Dermis microvascular lymphatic vessel endothelial cell (primary cell): ENCODE measurements at places on chromosomes 2 and 18.

GRCh38 chr2:8153258-8153718, 528.6 kb upstream of the ID2 start:
- DNase-seq, result no peak

- no peak for DNase-seq
These were observed 136.2 kb downstream of the CERS6 start for GRCh38 chr2:168592181-168592831.

- DNase-seq, result no peak
These were observed 52.1 kb downstream of the L3MBTL4 start for GRCh38 chr18:6362559-6363129.

- no peak for DNase-seq
These were observed 45.9 kb upstream of the EGR4 start for GRCh38 chr2:73339201-73339600.

GRCh38 chr18:58156516-58156915, 112.5 kb downstream of the NEDD4L start:
- no peak for DNase-seq

- DNase-seq, result no peak
These were observed 23.5 kb upstream of the RPL37A start for GRCh38 chr2:216474925-216475670.

GRCh38 chr2:173171321-173171720, 95.7 kb downstream of the MAP3K20 start:
- no peak for DNase-seq

DNA sequence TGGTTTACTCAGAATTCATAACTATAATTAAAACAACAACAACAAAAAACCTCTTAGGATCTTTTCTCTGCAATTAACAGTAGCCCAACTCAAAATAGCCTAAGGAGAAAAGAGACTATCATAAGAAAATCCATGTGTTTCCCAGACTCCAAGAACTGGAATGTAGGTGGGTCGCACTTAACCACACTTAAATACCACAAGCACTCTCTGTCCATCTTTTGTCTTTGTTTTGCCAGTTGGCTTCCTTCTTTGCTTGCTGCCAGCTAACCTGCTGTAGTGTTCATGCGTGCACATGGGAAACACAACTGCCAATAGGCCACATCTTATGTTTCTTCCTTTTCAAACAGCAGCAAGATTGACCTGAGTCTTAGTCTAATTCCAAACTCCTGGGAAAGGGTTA, 24.1 kb upstream of the ACVR1 start:
- no peak for DNase-seq

DNA sequence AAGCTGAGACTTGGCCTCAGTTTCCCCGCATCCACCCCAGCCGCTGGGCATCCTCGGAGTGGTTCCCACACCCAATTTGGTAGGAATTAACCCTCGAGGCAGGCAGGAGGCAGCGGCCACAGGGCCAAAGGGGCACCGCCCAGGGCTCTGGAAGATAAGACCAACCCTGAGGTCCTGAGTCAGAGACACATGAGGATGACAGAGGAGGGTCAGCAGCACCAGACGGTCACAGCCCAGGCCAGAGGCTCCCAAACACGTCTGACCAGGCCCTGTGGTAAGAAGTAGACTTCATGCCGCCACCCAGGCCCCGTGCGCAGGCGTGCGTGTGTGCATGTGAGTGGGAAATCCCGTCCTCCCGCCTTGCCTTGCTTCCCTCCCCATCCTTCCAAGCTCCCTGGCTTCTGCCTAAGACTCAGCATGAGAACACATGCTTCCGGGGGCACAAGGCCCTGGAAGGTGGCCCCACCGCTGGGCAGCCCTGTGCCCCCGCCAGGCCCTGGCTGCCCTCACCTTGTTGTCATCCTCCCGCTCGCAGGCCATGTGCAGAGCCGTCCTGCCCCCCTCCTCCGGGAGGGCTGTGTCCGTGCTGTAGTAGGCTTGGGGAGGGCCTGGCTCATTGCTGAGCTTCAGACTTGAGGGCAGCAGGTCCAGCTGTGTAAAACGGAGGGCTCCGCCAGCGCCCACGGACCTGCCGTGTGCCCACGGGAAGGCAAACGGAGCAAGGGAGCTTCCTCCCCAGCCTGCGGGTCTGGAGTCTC, 46.3 kb downstream of the ANKMY1 start:
- DNase-seq, result no peak

DNA sequence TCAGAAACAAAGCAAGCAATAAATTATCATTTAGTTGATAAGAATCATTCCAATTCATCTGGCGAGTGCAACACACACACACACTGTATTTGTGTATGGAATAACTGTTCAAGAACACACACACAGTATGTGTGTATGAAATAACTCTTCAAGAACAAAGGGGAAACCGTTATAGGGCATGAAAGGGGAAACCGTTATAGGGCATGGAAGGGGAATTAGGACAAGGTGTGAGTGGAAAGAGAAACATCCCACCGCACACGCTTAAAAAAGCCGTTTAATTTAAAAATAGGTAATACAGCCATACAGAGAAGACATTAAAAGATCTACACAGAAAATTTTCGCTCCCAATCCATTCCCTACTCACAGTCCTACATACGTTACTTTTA, 607 bp upstream of the TSN start:
- DNase-seq, result no peak

GRCh38 chr2:196101325-196101991, 32.8 kb upstream of the DNAH7 start:
- no peak for DNase-seq

GRCh38 chr2:65458999-65459398, 26.6 kb upstream of the SPRED2 start:
- no peak for DNase-seq

- DNase-seq, result no peak
These were observed 5.4 kb downstream of the FBXO15 start for GRCh38 chr18:74142252-74142651.

- no peak for DNase-seq
These were observed 108.4 kb upstream of the OTOS start for GRCh38 chr2:240248721-240249422.

- DNase-seq, result no peak
These were observed 83.3 kb upstream of the MAP2 start for GRCh38 chr2:209340522-209340921.

GRCh38 chr2:136777391-136777790, 12.0 kb downstream of the THSD7B start:
- no peak for DNase-seq

- no peak for DNase-seq
These were observed 107.2 kb downstream of the GALNT3 start for GRCh38 chr2:165686800-165687199.

DNA sequence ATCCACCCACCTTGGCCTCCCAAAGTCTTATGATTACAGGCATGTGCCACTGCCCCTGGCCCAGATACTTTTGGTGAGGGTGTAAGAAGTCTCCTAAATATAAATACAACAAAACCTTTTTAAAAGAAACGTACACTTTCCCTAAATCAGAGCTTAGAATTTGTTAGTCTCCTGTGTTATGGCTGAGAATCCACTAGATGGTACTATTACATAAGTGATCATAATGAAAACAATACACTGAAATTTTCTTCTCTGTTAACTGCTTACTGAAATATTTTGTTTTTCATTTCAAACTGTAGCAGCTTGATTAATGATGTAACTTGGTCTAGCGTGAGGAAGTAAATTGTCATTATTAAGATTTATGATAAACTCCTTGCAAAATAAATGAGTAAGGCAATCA, 74.8 kb upstream of the FAM98A start:
- peak; percentile 27 for DNase-seq

GRCh38 chr2:223203971-223204929, 152.3 kb downstream of the KCNE4 start:
- DNase-seq, result no peak

GRCh38 chr2:121220995-121221394, 64.0 kb downstream of the TFCP2L1 start:
- no peak for DNase-seq

- DNase-seq, result no peak
These were observed 1.2 kb upstream of the SDC1 start for GRCh38 chr2:20226152-20226545.

DNA sequence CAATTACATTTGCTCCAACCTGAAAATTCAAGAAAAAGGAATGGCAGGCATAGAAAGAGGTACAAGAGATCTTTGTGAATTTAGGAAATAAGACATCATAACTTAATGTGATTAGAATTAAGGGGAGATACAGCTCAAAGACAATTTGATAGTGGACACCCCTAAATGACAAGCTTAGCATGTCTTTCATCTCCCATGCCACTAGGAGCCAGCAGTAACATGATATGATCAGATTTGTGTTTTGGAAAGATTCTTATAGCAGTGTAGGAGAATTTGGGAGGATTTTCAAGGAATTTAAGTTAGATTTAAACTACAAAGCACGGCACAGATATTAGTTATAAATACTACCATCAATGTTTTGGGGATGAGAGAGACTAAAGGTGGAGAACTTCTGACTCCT, 340.8 kb downstream of the RDH14 start:
- no peak for DNase-seq

DNA sequence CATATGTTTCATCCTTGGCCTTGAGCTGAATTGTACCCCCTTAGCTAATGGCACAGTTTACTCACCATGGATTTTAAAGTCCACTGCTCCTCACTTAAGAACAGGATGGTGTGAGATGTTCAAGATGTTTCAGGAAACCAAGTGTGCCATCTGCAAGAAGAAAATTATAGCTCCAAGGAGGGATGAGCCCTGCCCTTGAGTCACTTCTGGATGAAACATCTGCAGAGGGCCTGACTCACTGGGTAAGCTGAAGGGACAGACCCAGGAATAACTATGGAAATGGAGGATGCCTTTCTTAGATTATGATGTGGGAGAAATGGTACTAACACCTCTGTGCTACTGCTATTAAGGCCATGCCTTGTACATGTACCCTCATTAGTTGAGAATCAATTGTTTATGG, 6.4 kb downstream of the MARS2 start:
- no peak for DNase-seq

DNA sequence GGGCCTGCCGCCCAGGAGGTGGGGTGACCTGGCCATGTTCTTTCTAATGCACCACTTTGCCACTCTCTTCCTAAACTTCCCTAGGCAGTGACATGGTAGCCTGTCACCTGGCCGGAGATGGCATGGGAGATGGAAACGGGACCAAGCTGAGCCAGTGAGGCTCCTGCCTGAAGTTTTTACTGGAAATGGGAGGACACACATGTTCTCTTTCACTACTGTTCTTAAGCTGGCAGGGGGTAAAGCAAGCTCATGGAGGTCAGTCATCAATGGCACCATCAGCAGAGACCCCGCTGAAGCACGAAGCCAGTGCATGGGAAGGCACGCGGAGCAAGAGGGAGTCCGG, 50.7 kb downstream of the ATIC start:
- no peak for DNase-seq

GRCh38 chr2:238655974-238656722, 191.7 kb upstream of the TWIST2 start:
- DNase-seq, result no peak

GRCh38 chr2:29317077-29317517, 201.9 kb downstream of the CLIP4 start:
- no peak for DNase-seq

- peak; percentile 6 for DNase-seq
These were observed 33.5 kb downstream of the LOXHD1 start for GRCh38 chr18:46623541-46623940.

DNA sequence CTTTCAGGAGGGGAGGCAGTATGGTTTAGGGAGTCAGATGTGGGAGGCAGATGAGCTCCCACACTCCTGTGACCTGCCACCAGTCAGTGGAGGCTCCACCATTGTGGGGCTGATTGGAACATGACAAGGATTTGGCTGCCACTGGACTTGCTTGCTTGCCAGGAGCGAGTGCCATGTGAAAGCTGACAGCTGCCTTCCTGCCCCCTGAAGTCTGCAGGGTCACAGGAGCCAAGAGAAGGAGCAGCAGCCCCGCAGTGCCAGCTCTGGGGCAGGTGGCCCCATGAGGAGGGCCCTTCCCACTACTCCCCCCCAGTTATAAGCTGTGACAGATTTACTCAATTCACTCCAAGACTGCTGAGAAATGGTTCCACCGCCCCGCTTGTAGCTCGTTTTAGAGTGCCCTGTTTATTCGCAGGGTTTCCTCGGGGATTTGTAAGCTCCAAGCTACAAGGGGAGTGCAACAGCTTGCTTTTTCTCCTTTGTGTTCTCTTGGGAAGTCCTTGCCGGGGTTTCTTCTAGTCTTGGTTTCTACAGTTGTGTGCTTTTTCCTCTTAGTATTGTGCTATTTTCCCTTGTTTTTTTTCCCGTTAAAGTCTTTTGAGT, 414.3 kb downstream of the MEIS1 start:
- no peak for DNase-seq

DNA sequence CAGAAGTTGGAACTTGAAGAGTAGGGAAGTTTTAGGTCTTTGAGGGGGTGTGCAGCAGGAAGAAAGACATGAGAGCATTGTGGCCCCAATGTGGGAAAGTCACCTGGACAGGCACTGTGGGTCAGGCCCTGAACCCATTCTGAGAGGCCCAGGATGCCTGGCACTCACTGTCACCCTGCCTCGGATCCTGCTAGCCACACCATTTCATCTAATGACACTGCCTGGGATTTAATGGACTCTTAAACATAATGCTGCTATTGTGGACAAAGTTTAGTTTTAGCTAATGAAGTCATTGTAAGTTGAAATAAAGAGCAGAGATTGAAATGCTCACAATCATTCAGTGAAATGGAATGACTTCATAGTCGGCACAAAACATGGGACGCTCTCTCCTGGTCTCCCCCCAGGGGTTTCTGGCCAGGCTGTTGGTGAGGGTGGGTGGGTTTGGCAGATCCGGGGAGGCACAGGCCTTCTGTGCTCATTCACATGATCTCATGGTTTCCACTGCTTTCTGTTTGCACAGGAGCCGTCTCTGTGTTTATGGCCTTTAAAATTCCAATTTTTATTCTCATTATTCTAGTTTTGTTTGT, 141.8 kb upstream of the KLHL29 start:
- no peak for DNase-seq

DNA sequence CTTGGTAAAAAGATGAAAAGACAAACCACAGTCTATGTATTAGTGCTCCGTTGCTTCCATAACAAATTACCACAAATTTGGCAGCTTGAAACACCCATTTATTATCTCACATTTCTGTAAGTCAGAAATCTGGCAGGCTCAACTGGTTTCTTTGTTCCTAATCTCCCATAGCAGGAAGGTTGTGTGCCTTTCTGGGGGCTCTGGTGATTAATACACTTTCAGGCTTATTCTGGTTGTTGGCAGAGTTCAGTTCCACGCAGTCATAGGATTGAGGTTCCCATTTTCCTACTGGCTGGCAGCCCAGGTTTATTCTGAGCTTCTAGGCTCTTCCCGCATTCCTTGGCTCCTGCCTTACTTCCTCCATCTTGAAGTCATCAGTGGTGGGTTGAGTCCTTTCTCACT, 189.3 kb downstream of the ANAPC1 start:
- DNase-seq, result peak; percentile 86

- no peak for DNase-seq
These were observed 41.1 kb downstream of the ACOXL start for GRCh38 chr2:110773401-110773921.
